ENCODE measurements at places on chromosomes 3 and 15.

GRCh38 chr3:52552089-52552488, 15.7 kb downstream of the UQCC5 start:
- no peak for DNase-seq

- DNase-seq = no peak
Observed at GRCh38 chr3:151210676-151211381, 7.8 kb upstream of the GPR171 start.

DNA sequence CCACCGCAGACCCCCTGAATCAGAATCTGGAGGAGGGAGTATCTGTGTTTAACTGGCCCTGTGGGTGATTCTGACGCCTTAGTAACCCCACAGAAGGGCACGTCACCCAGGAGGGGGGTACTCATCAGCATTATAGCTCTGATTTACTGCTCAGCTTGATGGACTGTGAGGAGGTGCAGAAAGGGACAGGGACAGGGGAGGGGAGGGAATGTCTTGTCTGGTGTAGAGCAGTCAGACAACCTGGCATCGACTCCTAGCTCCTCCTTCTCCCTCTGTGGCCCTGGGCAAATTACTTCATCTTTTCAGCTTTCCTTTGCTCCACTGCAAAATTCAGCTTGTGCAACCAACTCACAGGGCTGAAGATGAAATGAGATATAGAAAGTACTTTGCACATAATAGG, 42.3 kb upstream of the GLCE start:
- no peak for DNase-seq

DNA sequence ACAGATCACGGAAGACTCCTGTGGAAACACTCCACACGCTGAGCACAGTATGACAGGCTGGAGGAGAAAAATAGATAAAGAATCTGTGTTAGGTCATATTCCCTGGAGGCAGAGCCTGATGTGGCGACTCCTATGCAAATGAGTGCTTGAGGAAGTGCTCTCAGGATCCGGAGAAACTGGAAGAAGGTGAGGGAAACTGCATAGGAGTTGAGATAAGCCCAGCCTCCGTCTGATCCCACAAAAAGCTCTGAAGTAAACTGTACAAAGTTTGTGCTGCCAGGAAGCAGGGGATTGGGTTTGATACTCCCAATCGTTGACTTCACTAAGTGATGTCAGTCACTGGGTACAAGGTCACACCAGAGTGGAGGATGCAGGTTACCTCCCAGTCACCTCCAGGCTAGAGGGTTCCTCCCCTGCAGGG, 33.4 kb downstream of the OSBPL10 start:
- DNase-seq = no peak

- DNase-seq = no peak
Observed at GRCh38 chr15:32941823-32942222, 224.0 kb downstream of the GREM1 start.

DNA sequence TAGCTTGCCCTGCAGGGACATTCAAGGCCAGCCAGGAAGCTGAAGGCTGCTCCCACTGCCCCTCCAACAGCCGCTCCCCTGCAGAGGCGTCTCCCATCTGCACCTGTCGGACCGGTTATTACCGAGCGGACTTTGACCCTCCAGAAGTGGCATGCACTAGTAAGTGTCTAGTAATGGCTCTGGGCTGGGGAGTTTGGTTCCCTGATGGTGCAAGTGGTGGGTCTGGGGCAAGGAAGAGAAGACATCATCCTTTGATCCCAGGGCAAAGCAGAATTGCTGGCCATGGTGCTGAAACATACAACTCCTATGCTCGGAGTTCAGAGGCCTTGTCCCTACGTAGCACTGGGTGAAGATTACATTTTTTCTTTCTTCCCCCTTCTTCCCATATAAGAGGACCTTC, 311.4 kb downstream of the EPHB1 start:
- DNase-seq = peak; percentile 15

DNA sequence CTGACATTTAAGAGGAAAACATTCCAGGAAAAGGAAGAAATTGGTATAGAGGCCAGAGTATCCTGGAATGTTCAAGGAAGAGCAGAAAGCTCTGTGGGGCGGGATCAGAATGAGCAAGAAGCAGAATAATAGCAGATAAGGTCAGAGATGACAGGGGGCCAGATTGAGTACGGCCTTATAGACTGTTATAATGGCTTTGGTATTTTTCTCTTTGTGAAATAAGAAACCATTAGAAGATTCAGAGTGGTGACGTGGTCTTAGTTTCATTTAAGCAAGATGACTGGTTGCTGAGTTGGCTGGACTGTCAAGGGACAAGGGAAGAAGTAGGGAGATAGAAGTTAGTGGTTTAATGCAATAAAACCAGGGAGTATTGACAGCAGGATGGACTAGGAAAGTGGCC, 218.3 kb upstream of the SOX2 start:
- DNase-seq = no peak

DNA sequence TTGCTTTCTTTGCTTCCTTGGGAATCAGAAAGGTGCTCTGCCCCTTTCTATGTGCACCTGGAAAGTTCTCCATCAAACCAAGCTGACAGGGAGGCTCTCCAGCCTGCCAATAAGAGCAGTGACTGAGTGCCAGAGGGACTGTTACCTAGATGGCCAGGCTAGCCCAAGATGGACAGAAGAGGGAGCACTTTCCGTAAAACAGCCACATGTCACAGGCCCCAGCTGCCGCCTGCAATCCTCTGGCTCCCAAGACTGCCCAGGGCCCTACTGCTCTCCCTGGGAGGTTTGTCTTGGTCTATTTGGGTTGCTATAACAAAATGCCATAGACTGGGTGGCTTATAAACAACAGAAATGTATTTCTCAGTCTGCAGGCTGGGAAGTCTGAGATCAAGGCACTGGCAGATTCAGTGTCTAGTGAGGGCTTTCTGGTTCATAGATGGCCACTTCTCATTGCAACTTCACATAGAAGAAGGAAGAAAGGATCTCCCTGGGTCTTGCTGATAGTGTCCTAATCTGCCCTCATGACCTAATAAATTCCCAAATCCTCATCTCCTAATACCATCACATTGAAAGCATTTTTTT, 72.3 kb downstream of the TAMM41 start:
- DNase-seq = peak; percentile 60

DNA sequence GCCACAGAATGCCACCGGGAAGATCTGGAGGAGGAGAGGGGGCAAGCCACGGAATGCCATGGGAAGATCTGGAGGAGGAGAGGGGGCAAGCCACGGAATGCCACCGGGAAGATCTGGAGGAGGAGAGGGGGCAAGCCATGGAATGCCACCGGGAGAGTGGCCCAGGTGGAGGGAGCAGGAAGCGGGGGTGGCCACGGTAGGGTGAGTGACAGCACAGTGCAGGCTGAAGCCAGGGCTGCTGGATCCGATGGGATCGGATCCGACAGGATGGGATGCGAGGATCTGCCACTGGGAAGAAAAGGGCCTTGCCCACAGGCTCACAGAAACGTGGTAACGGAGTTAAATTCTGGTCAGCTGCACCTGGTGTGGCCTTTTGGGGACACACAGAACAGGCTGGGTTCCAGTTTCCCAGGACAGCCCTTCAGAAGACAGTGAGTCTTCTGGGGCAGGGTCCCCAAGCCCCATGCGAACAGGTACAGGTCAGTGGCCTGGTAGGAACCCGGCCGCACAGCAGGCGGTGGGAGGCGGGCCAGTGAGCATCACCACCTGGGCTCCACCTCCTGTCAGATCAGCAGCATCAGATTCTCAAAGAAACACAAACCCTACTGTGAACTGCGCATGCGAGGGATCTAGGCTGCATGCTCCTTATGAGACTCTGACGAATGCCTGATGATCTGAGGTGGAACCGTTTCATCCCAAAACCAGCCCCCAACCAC, 58.8 kb downstream of the XXYLT1 start:
- DNase-seq = no peak

GRCh38 chr15:38220606-38221273, 31.9 kb upstream of the SPRED1 start:
- peak; percentile 30 for DNase-seq

DNA sequence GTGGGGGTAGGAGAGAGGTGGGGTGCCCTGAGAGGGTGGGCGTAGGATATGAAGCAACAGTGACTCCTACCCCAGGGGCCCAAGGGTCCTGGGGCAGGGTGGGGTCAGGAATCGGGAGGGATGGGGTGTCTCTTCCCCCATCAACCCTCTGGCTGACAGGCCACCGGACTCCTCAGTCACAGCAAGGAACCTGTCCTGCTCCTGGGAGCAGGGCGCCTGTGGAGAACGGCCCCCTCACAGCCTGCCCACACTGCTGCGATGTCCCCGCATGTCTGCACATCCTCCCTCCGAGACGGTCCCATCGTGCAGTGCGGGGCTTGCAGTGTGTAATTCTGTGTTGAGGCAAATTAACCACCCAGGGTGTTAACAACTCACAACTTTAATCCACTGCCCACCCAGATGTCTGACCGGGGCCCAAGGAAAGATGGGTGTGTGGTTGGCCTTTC, 2.7 kb downstream of the TM4SF19 start:
- DNase-seq = no peak

DNA sequence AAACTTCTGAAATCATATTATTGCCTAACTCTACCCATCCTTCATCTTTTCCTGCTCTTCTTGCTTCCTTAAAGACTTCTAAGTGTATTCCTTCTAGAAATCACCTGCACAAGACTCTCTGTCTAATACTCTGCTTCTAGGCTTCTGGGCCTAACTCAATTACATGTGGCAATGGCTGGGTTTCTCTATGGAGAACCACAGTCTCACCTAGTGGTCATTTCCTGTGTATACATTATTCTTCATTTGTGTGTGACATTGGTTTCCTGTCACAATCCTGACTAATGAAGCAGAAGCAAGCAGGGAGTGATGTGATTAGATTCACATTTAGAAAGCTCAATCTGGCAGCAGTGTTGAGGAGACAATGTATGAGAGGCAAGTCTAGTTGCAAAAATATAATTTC, 16.9 kb upstream of the CLDN1 start:
- no peak for DNase-seq

DNA sequence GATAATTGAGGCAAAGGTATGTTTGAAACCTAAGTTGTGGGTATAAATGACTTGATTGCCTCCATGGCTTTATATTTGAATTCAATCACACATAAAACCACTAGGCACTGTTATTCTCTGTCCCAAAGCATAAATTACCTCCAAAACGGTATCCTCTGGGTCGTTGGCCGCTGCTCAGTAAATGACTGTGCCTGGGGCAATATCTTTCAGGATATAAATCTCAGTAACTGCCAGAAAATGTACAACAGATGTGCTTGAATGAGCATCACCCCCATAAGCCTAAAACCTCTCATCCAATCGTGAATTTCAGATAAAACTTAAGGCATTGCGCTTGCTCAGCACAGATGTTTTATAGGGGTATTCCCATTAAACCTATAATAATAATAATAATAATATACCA, 19.0 kb upstream of the C3orf49 start:
- no peak for DNase-seq

- DNase-seq = no peak
Observed at GRCh38 chr15:100879061-100879463, 569 bp upstream of the ALDH1A3 start.

- no peak for DNase-seq
Observed at GRCh38 chr3:23629181-23629894, 176.4 kb upstream of the UBE2E1 start.

GRCh38 chr15:34603095-34603494, 19.6 kb upstream of the GOLGA8B start:
- no peak for DNase-seq
